ENCODE measurements at places on chromosomes 4 and X.

- no peak for DNase-seq
Observed at GRCh38 chrX:141619336-141619735, 29.8 kb downstream of the SPANXA2 start.

GRCh38 chrX:2504706-2505332 is 4.0 kb upstream of the DHRSX start:
- no peak for DNase-seq

GRCh38 chrX:41275661-41276609 is 58.0 kb upstream of the DDX3X start:
- peak; percentile 35 for DNase-seq

DNA sequence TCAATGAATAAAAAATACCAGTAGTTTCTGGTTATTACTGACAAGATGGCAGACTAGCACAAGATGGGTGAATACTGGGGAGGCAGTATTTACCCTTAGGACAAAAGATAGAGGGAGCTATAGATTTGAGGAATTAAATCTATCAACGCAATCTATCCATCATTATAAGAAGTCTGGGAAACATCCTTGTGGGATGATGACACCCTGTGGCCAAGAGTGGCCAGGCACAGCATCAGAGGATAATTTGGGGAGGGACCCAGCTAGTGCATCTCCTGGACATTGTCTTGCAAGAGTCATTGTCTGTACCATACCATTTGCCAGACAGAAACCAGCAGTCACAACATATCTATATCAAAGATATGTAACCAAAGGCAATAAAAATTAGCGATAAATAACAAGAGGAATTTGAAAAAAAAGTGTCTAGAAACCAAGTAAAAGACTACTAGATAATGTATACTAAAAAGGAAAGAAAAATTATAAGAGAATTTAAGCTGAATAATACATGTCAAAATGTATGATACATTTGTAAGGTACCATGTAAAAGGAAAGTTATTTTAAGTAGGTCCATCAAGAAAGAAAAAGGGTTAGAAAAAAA is 22.9 kb downstream of the KCTD8 start:
- no peak for DNase-seq

GRCh38 chrX:9475984-9476383 is 11.1 kb downstream of the TBL1X start:
- no peak for DNase-seq

DNA sequence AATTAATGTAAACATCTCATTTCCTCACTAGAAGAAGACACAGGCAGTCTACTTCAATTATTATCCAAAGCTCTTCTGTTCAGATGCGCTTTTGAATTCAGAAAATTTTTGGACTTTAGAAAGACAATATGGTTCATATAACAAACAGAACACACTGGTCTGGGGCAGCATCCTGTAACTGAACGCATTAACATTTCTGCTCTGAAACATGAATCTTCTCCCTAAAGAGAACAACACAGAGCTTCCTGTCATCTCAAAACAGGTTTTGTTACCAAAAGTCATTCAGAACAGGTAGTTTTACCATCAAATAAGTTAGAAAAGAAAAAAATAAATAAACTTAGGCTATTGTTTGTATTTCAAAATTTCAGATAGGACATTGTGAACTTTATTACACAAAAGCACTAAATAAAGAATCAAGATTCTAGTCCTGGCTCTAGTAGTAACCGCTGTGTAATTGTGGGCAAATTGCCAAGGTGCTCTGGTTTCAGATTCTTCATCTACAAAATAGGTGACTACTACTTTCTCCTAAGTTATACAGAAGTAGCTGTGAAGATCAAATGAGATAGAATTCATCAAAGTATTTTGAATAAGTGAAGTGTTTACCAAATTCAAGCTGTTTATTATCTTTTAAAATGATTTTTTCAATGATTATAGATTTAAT is 252.3 kb upstream of the RASGEF1B start:
- no peak for DNase-seq

- no peak for DNase-seq
Observed at GRCh38 chrX:128464116-128464515, 411.9 kb upstream of the ACTRT1 start.

DNA sequence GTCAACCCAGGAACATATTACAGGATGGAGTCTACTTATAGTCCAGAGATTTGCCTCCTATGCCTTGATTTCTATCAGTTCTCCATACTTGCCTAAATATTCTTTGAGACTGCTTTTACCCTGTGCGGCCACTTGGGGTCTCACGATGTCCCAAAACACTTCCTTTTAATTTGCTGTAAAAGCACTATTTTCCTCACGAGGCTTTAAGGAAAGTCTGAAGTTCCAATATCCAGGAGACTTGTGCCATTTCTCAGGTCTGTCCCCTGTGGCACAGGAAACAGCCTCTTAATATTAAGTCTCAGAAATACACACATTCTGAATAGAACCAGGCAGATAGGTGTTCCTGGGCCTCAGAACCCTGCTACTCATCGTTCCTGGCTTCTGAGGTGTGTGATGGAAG is 142.9 kb downstream of the TMEM164 start:
- no peak for DNase-seq

DNA sequence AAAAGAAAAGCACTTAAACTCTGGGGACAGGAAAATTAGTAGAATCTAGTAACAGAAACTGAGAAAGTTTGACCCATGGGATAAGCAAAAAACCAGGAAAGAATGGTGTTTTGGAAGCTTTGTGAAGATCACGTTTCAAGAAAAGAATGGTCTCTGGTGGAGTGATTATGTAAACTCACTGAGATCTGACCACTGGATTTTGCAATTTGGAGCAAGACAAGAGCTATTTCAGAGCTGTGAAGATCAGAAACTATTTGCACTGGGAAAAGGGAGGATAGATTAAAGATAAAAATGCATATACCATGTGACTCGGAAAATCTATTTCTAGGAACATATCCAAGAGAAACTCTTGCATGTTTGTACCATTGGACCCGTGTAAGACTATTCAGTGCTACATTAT is 4.3 kb downstream of the TMPRSS11D start:
- no peak for DNase-seq

DNA sequence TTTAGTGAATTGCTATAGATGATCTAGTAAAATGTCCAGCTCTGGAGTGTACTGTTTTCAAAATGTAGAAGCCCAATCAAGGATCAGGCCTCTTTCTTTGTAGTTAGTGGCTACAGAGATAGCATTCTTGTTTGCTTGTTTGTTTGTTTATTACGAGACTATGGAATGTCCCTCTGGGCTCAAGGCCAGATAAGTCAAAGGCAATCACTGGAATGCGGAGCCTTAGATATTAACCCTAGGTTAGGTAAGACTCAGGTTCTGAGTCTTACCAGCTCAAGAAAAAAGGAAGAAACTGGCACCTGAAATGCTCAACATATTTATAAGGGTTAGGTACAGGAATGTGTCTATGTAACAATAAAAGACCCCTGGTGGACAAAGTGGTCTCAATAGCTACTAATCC is 261.5 kb downstream of the SLC7A11 start:
- DNase-seq, result no peak

- DNase-seq, result no peak
Observed at GRCh38 chr4:38610966-38611431, 53.0 kb upstream of the KLF3 start.
